Activated T-helper 1 cell treated with anti-CD3 and anti-CD28 coated beads, Interleukin-12 subunit alpha, Interleukin-12 subunit beta, Interleukin-2, Interleukin-4 antibody, amounts not matched to agents 30 ng/mL and 10 ng/mL and 1 ng/mL, durations not matched to agents 14 hours and 24 hours and 36 hours (primary cell): ENCODE measurements at places on chromosomes 13 and 19.

DNA sequence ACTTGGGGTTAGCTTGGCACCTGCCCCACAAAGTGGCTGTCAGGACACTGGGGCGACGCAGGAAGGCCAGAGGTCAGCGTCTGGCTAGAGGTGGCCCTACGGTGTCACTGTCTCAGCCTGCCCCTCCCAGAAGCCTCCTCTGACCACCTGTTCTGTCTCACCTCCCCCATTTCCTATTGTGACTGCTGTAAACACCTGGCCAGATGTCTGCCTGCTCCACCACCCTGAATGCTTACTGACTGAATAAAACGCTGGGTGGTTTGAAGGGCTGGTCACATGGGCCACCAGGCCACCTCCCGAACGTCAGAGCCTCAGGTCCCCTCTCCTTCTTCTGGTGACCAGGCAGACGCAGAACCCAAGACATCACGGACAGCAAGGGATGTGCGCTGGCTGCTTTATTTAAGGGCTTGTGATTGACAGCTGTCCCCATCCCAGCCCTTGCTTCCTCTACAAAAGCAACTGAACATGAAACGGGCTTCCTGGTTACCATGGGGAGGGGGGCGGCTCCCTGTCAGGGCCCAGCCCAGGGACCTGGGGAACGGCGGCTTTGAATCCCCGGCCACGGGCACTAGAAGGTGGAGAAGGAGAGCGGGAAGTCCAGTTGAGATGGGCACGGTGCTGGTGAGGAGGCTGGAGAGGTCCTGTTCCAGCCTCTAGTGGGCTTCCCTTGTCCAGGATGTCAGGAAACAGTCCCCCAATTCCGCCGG lies 6.2 kb downstream of the ELOF1 start:
- no peak for DNase-seq
- H3K27me3 ChIP-seq = no peaks in the 10 kb centered on the region
- H3K27ac ChIP-seq = no peak overlapping the region
- H3K4me1 ChIP-seq = peaks cover 22% of the 10 kb centered on the region
- no peak overlapping the region for H3K4me3 ChIP-seq

- no peaks in the 10 kb centered on the region for H3K36me3 ChIP-seq
- no peak overlapping the region for H3K4me3 ChIP-seq
- DNase-seq = peak; percentile 71
- H3K27ac ChIP-seq = no peak overlapping the region
Measured at GRCh38 chr19:38233740-38234251, 9.8 kb upstream of the DPF1 start.

GRCh38 chr19:48770266-48770665 lies 14.9 kb downstream of the FGF21 start:
- H3K36me3 ChIP-seq = no peaks in the 10 kb centered on the region
- no peak overlapping the region for H3K27ac ChIP-seq
- no peaks in the 10 kb centered on the region for H3K4me1 ChIP-seq

- H3K27me3 ChIP-seq = peaks cover 2% of the 10 kb centered on the region
- no peak overlapping the region for H3K4me3 ChIP-seq
- H3K4me1 ChIP-seq = no peaks in the 10 kb centered on the region
- no peak overlapping the region for H3K27ac ChIP-seq
- no peak for DNase-seq
Measured at GRCh38 chr13:27183561-27184147, 12.0 kb upstream of the USP12 start.

DNA sequence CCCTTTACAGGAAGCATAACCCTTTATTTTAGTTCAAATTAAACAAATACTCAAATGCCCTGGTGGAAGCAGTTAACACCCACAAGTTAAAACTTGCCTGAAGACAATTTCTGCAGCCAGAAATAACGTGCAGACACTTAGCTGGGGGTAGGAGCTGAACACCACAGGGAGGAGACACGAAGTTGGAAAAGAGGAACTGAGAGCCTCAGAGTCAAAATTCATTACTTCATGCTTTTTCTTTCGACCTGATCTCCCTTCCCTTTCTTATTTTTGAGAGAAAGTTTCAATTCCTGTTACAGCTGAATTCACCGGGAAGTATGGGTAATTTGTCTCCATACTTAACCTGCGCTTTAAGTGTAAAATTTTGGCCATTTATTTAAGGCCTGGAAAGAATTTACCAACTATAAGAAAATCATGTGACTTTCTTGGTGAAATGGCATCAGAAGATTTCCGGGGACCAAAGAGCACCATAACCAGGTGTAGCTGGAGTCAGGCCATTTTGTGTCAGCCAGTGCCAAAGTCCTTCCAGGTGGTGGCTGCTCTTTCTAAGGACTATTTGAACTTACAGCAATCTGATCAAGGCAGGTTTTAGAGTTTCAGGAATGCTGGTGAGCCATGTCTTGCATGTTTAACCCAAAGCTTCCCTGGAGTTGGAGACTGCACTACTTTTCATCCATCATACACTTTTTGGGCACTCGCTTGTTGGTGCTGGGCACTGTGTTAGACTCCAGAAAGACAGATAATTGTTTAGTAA lies 46.5 kb upstream of the RCBTB2 start:
- no peak overlapping the region for H3K27ac ChIP-seq
- no peak for DNase-seq
- no peaks in the 10 kb centered on the region for H3K36me3 ChIP-seq
- H3K27me3 ChIP-seq = peaks cover 71% of the 10 kb centered on the region
- H3K4me1 ChIP-seq = peaks cover 19% of the 10 kb centered on the region

GRCh38 chr13:98990701-98991100 lies 12.8 kb upstream of the DOCK9 start:
- no peak for DNase-seq
- no peak overlapping the region for H3K4me3 ChIP-seq
- peaks cover 13% of the 10 kb centered on the region for H3K36me3 ChIP-seq
- H3K27me3 ChIP-seq = no peaks in the 10 kb centered on the region
- H3K27ac ChIP-seq = no peak overlapping the region

- H3K4me1 ChIP-seq = no peaks in the 10 kb centered on the region
- DNase-seq = no peak
- H3K27ac ChIP-seq = no peak overlapping the region
- H3K36me3 ChIP-seq = no peaks in the 10 kb centered on the region
- no peak overlapping the region for H3K4me3 ChIP-seq
Measured at GRCh38 chr13:64371045-64371444, 2859.1 kb downstream of the PCDH9 start.

- H3K27ac ChIP-seq = no peak overlapping the region
- H3K27me3 ChIP-seq = no peaks in the 10 kb centered on the region
- no peak overlapping the region for H3K4me3 ChIP-seq
- DNase-seq = no peak
- H3K4me1 ChIP-seq = no peaks in the 10 kb centered on the region
- H3K36me3 ChIP-seq = peaks cover 3% of the 10 kb centered on the region
Measured at GRCh38 chr19:2416321-2417097, 10.9 kb downstream of the TIMM13 start.

DNA sequence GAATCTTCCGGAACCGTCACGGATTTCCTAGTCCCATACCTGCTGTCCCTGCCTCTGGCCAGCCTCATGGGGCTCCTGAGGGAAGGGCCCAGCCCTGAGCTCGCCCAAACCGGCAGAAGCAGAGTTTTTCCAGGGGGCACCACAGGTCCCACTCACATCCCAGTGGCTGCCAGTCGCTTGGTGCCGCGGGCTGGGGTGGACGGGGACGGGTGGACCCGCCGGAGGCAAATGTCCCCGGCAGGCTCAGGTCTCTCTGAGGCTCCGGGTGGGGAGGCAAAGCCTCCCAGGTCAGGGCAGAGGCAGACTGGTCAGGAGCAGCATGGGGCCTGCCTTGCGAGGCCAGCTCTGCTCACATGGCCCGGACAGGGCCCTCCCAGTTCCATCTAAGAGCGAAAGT lies 24.8 kb downstream of the ADPRHL1 start:
- no peak overlapping the region for H3K4me3 ChIP-seq
- H3K27ac ChIP-seq = no peak overlapping the region
- no peak for DNase-seq
- no peaks in the 10 kb centered on the region for H3K27me3 ChIP-seq
- no peaks in the 10 kb centered on the region for H3K36me3 ChIP-seq
- H3K4me1 ChIP-seq = no peaks in the 10 kb centered on the region

DNA sequence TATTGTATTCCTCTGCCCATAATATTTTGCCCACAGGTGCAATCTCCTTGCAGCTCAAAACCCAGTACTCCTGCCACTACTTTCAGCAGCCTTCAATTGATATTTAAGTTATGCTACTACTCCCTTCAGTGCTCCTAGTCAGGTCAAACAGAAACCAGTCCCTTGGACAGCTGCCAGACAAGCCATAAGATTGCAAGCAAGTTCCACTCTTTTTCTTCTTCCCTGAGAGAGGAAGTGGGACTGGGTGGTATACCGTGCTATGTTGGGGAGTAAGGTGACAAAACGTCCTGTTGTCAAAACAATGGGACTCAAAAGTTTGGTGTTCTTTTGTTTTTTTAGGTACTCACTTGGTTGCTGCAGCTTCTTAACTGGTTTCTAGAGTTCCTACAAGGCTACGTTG lies 63.1 kb upstream of the FRY start:
- H3K27me3 ChIP-seq = peaks cover 15% of the 10 kb centered on the region
- no peaks in the 10 kb centered on the region for H3K36me3 ChIP-seq
- no peaks in the 10 kb centered on the region for H3K4me1 ChIP-seq

DNA sequence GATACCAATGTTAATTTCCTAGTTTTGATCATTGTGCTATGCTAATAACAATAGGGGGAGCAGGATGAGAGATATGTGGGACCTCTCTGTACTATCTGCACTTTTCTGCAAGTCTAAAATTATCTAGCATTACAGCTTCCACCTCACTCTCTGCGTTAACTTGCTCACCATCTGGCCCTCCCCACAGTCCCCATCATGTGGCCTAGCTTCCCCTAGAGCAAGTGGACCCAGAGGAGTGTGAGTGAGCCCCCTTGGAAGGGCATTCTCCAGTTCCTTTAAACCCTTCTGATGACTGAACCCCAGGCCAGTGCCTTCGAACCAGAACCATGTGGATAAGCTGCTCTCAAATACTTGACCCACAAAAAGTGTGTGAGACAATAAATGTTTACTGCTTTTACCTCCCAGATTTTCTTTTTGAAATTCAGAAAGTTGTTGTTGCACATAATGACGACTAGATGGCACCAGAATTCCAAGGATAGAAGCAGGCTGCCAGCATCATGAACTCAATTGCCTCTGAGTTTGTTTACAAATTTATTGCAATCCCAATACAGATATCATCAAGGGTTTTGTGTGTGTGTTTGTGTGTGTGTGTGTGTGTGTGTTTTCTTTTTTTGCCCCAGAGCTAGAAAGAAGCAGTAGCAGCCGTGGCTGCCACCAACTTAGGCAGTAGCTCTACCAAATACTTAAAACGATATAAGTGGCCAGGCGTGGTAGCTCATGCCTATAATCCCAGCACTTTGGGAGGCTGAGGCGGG lies 49.0 kb upstream of the ZNF780A start:
- H3K4me3 ChIP-seq = no peak overlapping the region
- H3K4me1 ChIP-seq = peaks cover 16% of the 10 kb centered on the region
- H3K27me3 ChIP-seq = peaks cover 2% of the 10 kb centered on the region
- no peaks in the 10 kb centered on the region for H3K36me3 ChIP-seq
- H3K27ac ChIP-seq = no peak overlapping the region

DNA sequence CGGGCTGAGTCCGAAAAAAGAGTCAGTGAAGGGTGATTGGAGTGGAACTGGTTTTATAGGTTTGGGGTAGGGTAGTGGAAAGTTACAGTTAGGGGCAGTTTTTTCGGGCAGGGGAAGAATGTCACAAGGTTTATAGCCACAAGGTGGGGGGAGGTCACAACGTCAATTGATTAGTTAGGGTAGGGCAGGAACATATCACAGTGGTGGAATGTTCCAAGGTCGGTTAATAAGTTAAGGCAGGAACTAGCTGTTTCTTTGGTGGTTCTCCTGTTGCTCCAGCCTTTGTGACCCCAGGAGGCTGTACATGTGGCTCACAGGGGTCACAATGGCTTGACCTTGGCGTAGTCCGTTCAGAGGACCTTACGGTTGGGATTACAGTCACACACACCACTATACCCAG lies 20.3 kb downstream of the RDH8 start:
- no peak overlapping the region for H3K4me3 ChIP-seq
- no peaks in the 10 kb centered on the region for H3K4me1 ChIP-seq
- no peak overlapping the region for H3K27ac ChIP-seq
- DNase-seq = no peak
- no peaks in the 10 kb centered on the region for H3K36me3 ChIP-seq

DNA sequence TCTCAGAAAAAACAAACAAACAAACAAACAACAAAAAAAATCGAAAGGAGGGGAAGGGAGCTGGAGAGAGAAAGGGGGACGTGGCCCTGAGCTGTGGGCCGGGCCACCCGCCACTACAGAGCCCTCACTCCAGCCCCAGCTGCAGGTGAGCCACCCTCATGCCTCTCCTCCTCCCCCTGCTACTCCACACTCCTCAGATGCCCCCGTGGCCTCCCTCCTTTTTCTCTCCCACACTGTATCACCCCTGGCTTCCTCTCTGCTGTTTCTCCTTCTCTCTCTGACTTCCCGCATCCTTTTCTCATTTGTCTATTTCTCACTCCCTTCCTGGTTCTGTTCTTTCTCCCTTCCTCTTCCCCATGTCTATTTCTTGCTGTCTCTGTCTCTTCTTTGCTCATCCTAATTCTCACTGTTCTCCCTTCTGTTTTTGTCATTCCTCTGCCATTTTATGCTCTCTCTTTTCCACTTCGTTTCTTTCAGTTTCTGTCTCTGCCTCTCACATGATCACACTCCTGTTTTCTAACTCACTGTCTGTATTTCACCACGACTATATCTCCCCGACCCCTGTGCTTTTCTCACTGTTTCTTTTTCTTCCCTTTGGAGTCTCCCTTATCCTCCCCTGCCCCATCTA lies 2.7 kb downstream of the KLK2 start:
- no peaks in the 10 kb centered on the region for H3K4me1 ChIP-seq
- no peak overlapping the region for H3K4me3 ChIP-seq
- H3K27me3 ChIP-seq = peaks cover 14% of the 10 kb centered on the region
- no peak overlapping the region for H3K27ac ChIP-seq
- no peak for DNase-seq

- H3K36me3 ChIP-seq = peaks cover 31% of the 10 kb centered on the region
- peak overlapping the region; percentile 34 for H3K27ac ChIP-seq
- H3K4me3 ChIP-seq = peak overlapping the region; percentile 15
- DNase-seq = no peak
Measured at GRCh38 chr13:50071379-50071778, 56.1 kb downstream of the KCNRG start.

GRCh38 chr19:1250437-1251260 lies 2.3 kb downstream of the MIDN start:
- H3K4me1 ChIP-seq = peaks cover 5% of the 10 kb centered on the region
- peaks cover 24% of the 10 kb centered on the region for H3K36me3 ChIP-seq
- H3K4me3 ChIP-seq = peak overlapping the region; percentile 95
- DNase-seq = no peak
- no peaks in the 10 kb centered on the region for H3K27me3 ChIP-seq

DNA sequence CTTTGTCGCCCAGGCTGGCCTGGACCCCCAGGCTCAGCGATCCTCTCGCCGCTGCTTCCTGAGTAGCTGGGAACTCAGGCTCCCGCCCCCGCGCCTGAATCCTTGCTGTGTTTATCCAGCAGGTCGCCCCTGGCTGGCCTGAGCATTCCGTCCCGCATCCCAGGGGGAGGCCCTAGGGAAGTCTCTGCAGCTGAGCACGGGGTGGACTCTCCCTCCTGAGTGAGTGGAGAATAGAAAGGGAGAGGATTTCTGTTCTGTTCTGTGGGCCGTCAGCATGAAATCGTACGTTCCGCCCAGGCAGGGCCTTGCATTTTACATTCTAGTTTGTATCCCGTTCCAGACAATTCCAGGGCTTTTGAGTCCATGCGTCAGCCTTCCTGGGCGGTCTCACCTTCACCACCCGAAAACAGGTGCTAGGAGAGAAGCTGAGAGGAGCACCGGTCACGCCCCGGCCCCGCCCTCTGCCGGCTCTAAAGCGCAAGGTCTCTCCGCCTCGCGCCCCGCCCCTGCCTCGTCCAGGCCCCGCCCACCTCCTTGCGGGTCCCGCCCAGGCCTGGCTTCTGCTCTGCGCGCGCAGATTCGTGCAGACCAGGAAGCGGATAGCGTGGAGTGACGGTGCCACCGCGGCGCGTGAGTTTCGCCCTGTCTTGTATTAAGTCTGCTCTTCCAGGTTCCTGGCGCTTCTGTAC lies at the start of gene ZNF761:
Gene ZNF761 (plus strand): TSS at position 586 of the 689 bp plus-strand sequence. CDS start 15,285 bp downstream, outside the sequence.
- H3K4me3 ChIP-seq = peak within 1 kb of the TSS; percentile 88
- peaks cover 36% of the 10 kb centered on the region for H3K36me3 ChIP-seq
- no peaks in the 10 kb centered on the region for H3K27me3 ChIP-seq
- peak within 1 kb of the TSS; percentile 94 for H3K27ac ChIP-seq
- DNase-seq = peak; percentile 96
